Chondrocyte (in vitro differentiated cells): ENCODE measurements at places on chromosomes 1 and 21. TPM values are rescaled to one million over a fixed set of nuclear protein-coding genes. Genes with fewer than 3 reads are reported as not detected.

LORICRIN gene
- not detected in 3 replicates for total RNA-seq

TCEA3 gene
- 15.7 to 17.8 TPM (median 16.9 TPM) in 3 replicates for total RNA-seq

DNA sequence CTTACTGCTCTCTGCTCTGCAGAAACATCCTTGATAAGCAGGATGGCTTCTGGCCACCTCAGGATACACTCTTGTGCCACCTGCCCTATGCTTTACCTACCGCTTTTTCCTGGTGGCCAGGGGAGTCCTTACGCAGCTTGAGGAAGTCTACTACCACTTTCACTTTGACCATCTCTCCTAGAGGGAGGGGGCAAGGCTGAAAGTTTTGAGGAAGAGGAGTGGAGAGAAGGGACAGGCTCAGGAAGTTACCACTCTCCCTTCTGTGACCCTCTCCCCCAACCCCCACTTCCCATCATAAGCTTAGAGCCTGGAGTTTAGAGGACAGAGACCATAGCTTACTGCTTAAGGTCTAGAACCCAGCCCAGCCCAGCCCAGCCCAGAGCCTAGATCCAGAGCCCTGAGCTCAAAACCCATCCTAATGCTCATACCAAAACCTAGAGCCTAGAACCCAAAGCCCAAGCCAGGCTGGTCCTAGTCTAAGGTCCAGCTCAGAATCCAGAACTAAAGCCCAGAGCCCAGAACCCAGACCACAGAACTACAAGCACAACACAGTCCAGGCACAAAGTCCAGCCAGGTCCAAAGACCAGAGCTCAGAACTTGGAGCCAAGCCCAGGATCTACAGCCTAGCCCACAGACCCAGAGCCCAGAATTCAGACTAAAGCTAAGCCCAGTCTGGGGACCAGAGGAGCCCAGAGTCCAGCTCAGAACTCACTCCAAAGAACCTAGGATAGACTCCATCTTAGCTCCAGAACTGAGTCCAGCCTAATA, 18.0 kb upstream of the MFSD2A start:
- DNase-seq, result no peak

DNA sequence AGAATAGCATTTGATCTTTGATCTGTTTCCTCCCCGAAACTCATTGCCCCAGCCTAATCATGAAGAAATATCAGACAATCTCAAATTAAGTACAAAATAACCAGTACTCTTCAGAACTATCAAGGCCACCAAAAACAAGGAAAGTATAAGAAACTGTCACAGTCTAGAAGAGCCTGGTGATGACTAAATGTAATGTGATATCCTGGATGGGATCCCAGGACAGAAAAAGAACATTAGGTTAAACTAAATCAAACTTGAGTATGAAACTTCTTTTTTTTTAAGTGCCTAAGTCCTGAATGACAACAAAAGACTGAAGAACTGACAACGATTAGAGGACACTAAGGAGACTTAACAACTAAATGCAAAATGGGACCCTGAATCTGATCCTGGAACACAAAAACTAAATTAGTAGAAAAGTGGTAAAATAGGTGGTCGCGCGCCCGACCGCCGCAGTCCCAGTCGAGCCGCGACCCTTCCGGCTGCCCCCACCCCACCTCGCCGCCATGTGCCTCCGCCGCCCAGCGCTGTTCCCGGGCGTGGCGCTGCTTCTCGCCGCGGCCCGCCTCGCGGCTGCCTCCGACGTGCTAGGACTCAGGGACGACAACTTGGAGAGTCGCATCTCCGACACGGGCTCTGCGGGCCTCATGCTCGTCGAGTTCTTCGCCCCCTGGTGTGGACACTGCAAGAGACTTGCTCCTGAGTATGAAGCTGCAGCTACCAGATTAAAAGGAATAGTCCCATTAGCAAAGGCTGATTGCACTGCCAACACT, 5.5 kb upstream of the PRKAB2 start:
- no peak for DNase-seq

BTF3L4 gene
- 51.1 to 59.2 TPM (median 54.5 TPM) in 3 replicates for total RNA-seq
